Smooth muscle cell of bladder (primary cell): ENCODE measurements at places on chromosomes 7 and 10. TPM values are rescaled to one million over a fixed set of nuclear protein-coding genes. Genes with fewer than 3 reads are reported as not detected.

Gene FAM25A
- total RNA-seq, result not detected in 2 replicates

Gene CYP3A4
- total RNA-seq, result not detected in 2 replicates

Gene TAS2R41
- total RNA-seq, result not detected in 2 replicates

Gene ZC3HAV1L
- total RNA-seq, result 3.4 and 7.7 TPM in 2 replicates

Gene AHR
- total RNA-seq, result 89.6 and 97.4 TPM in 2 replicates

Gene SFRP4
- total RNA-seq, result 9.0 and 112 TPM in 2 replicates
